H9 (cell line): ENCODE measurements at places on chromosomes 16 and 17.

- no peak for DNase-seq
These were observed 8.9 kb upstream of the ULK2 start for GRCh38 chr17:19876529-19877161.

GRCh38 chr17:6452471-6453266 lies 8.4 kb downstream of the PIMREG start:
- no peak for DNase-seq

GRCh38 chr17:4332296-4332970 lies 34.0 kb downstream of the UBE2G1 start:
- no peak for DNase-seq

GRCh38 chr17:47663912-47664623 lies 14.3 kb downstream of the KPNB1 start:
- DNase-seq = peak; percentile 79

DNA sequence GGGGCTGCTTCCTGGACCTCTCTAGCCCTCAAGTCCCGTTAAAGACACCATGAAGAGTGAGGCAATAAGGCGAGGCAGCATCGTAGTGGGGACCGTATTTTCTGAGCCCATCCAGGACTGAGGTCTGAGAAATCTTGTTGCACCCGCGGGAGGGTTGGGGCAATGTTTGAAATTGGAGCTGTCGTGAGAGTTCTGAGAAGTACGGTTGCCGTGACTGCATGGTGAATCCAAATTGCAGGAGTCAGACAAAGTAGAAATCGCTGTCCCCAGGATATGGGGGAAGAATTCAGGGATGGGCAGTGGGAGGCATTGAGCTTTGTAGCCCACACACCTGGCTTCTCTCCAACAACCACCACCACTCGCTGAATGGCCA lies 42.0 kb upstream of the RPL38 start:
- peak; percentile 25 for DNase-seq
